ENCODE measurements at places on chromosomes 5 and 9. TPM values are rescaled to one million over a fixed set of nuclear protein-coding genes. Genes with fewer than 3 reads are reported as not detected.

Gene SLC6A18
- polyA plus RNA-seq = not detected

Gene SEPTIN8
- polyA plus RNA-seq = 24.4 TPM

Gene LVRN
- not detected for polyA plus RNA-seq

Gene PCDHGC3
- 3.0 TPM for polyA plus RNA-seq

Gene NOP16
- polyA plus RNA-seq = 47.6 TPM

Gene RFESD
- polyA plus RNA-seq = 3.4 TPM

Gene GFI1B
- 0.89 TPM for polyA plus RNA-seq

All from small intestine (tissue), 16 donors.